ENCODE measurements at places on chromosomes 2 and 18. TPM values are rescaled to one million over a fixed set of nuclear protein-coding genes. Genes with fewer than 3 reads are reported as not detected.

DNA sequence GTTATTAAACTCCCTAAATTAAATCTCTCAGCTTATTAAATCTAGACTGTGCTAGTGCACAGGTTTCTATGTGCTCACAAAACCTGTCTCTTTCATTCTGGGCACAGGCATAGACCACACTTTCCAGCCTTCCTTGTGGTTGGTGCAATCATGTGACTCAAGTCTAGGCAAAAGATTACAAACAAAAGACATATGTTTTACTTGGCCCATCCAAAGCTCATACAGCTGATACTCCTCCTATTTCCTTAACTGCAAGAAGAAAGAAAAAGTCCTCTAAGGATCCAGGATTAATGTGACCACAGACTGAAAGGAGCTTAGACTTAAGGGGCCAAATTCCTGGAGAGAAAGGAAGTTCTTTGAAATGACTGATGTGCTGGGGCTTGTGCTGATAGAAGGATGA lies 731.3 kb upstream of the RAB6C start:
- no peak for DNase-seq

The GALR1 gene
- total RNA-seq, result not detected

The IL1R1 gene
- total RNA-seq, result 0.12 TPM

- no peak for DNase-seq
Observed at GRCh38 chr2:101395545-101396315, 8.4 kb upstream of the CREG2 start.

DNA sequence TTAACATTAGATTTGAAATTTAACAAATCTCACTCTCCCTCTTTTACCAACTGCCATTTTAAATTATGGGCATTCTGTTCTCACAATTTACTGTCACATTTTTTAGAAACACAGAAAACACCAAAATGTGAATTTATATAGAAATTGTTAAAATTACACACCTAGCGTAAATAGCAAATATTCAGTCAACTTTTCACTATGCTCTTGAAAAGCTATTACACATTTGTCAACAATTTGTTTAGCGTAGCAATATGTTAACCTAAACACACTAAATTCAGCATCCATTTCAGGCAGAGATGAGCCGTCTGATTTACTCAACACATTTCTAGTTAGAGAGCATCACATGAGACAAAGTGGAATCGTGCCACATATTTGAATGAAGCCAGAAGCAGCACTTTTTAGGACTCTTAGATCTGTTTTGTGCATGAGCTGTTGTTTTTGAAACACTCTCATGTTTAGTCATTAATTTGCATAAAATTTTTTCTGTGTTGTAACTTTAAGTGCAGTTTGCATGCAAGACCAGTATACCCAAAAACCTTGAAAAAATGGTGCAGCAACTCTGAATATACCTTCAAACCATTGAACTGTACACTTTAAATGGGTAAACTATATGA lies 8.2 kb downstream of the TTC32 start:
- DNase-seq, result no peak

DNA sequence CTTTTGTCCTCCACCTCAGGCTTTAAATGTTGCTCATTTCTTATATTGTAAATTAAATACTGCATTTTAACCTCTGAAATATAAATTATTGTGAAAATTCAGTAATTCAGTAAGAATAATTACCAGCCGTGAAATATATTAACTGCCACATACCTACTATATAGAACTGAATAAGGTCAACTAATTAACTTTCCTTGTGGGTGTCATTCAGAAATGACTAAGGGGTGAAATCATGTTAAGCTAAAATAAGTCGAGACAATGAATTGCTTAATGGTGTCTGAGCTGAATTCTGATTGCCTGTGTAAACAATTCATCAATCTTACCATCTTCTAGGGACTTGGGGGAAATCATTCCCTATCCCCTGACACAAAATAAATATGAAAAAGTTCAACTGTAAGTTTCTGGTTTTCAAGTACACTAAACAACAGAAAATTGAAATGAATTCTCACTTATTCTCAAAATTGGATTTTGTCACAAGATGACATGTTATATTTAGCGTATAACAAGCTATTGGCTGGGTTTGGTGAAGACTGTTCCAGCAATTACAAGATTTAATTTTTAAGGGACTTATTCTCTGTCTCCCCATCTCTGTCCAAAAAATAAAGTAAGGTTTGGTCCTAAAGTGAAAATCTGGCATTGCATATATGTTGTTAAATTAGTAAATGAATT lies 255.1 kb downstream of the METTL4 start:
- DNase-seq, result no peak

The CRACDL gene
- not detected for total RNA-seq

DNA sequence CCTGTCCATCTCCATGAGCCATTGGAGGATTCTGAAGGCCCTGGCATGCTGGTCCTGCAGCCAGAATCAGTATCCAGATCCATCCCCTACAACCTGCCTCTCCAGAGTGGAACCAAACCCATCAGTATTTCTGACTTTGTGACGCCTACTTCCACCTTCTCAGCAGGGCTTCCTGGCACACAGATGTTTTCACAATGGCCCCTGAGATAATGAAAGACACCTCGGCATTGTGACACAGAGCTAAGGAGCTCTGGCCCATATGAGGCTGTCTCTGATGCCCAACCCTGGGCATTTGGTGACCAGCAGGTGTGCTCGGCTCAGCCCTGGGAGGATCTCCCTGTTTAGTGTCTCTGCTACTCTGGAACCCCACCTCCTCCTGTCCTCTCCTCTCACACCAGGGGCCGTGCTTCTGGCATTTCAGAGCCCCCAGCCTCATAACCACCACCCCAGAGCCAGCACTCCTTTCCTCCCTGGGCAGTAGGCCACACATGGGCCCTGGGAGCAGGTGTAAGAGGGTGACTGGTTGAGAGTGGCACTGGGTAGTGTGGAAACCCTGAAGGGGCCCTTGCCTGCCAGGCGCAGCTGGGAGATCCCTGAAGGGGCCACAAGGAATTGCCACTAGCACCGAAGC lies 38.2 kb downstream of the FOSL2 start:
- no peak for DNase-seq

DNA sequence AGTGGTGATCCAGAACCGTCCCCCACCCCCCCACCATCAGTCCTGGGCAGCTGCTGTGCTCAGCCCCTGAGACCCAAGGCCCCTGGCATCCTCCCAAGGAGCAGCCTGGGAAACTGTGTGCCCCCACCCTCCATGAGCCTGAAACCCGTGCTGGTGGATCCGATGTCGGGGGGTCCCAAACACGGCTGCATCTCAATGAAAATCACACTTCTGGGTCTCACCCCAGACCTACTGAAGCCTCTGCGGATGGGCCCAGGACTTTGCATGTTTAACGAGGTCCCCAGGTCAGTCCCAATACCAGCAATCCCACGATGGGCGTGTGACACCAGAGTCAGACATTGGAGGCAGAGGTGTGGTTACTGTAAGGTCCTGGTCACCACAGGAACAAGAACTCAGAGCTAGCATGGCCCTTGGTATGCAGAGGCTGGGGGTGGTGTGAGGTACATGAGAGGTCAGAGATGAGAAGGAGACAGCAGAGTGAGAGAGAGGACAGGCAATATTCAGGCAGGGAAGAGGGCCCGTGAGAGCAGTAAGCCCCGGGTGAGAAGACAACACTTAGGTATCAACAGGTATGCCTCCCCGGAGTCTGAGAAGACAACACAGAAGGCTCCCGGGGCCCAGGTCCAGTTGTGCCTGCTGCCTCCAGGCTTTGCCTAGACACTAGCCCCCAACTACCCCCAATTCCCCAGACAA lies 32.6 kb downstream of the MRPL35 start:
- DNase-seq, result no peak

Measured in SJCRH30 (cell line).